ENCODE measurements at places on chromosomes 5 and 9. TPM values are rescaled to one million over a fixed set of nuclear protein-coding genes. Genes with fewer than 3 reads are reported as not detected.

The RNF130 gene
- polyA plus RNA-seq = 35.4 TPM

The MZB1 gene
- 0.45 TPM for polyA plus RNA-seq

The COL27A1 gene
- polyA plus RNA-seq = 28.0 TPM

The MARCOL gene
- polyA plus RNA-seq = not detected

The SKIC3 gene
- polyA plus RNA-seq = 51.3 TPM

The GRAMD2B gene
- polyA plus RNA-seq = 8.2 TPM

The C9orf43 gene
- 0.24 TPM for polyA plus RNA-seq

The NR5A1 gene
- not detected for polyA plus RNA-seq

The LTC4S gene
- 3.2 TPM for polyA plus RNA-seq

GRCh38 chr5:35003018-35003957, 44.5 kb downstream of the AGXT2 start:
- peaks cover 7% of the 10 kb centered on the region for H3K27me3 ChIP-seq
- DNase-seq = peak; percentile 53
- no peaks in the 10 kb centered on the region for H3K36me3 ChIP-seq
- no peak overlapping the region for H3K4me3 ChIP-seq
- no peak overlapping the region for H3K27ac ChIP-seq

GRCh38 chr5:135386886-135387628, 12.0 kb downstream of the MACROH2A1 start:
- H3K36me3 ChIP-seq = peaks cover 74% of the 10 kb centered on the region
- no peaks in the 10 kb centered on the region for H3K27me3 ChIP-seq
- DNase-seq = peak; percentile 89

- H3K36me3 ChIP-seq = no peaks in the 10 kb centered on the region
- H3K4me1 ChIP-seq = no peaks in the 10 kb centered on the region
- no peak overlapping the region for H3K27ac ChIP-seq
- H3K27me3 ChIP-seq = no peaks in the 10 kb centered on the region
- DNase-seq = no peak
These were observed 444.0 kb upstream of the PTGER4 start for GRCh38 chr5:40235471-40236400.

GRCh38 chr9:89010056-89010455, 18.8 kb downstream of the S1PR3 start:
- no peak overlapping the region for H3K27ac ChIP-seq
- peaks cover 3% of the 10 kb centered on the region for H3K36me3 ChIP-seq
- DNase-seq = no peak
- H3K4me1 ChIP-seq = peaks cover 6% of the 10 kb centered on the region

GRCh38 chr9:116484492-116485061, 202.5 kb upstream of the TRIM32 start:
- peaks cover 15% of the 10 kb centered on the region for H3K4me1 ChIP-seq
- H3K36me3 ChIP-seq = no peaks in the 10 kb centered on the region
- H3K27ac ChIP-seq = no peak overlapping the region

GRCh38 chr5:162202285-162202880, 134.8 kb downstream of the GABRG2 start:
- H3K4me1 ChIP-seq = no peaks in the 10 kb centered on the region
- H3K4me3 ChIP-seq = no peak overlapping the region
- DNase-seq = no peak
- no peaks in the 10 kb centered on the region for H3K27me3 ChIP-seq
- no peaks in the 10 kb centered on the region for H3K36me3 ChIP-seq

DNA sequence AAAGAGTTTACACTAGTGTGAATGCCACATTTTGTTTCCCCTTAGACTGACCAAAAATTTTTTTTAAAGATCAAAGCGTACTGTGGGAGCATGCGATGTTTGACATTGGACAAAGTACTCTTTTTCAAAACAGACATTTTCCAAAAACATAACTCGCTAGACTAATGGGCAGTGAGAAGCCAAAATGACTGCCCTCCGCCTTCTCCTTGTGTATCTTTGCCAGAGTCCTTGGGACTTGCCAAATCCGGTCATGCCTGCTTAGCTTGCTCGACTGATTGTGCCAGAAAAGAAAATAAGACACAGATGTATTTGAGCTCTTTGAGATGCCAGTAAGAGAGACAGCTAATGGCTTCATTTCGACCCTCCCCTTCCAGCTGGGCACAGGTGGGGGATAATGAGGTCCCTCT, 157.5 kb downstream of the MAPKAP1 start:
- no peak overlapping the region for H3K4me3 ChIP-seq
- peak overlapping the region; percentile 72 for H3K27ac ChIP-seq
- H3K27me3 ChIP-seq = no peaks in the 10 kb centered on the region
- peaks cover 28% of the 10 kb centered on the region for H3K4me1 ChIP-seq
- peaks cover 4% of the 10 kb centered on the region for H3K36me3 ChIP-seq

DNA sequence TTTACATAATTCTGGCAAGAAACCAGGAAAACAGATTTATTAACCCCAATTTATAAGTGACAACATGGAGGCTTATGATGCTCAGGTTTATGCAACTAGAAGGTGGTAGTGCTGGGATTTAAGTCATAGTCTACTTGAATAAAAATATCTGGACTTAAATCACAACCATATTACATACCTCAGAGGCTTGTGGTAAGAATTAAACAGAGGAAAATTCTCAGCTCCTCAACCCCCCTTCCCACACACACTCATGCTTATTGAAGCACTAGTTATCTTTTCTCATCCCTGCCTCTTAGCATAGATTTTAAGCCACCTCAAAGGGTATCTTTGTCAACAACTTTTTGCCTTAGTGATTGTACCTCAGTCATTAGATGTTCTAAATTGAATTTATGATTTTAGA, 731.0 kb downstream of the PRELID2 start:
- no peaks in the 10 kb centered on the region for H3K36me3 ChIP-seq
- H3K4me3 ChIP-seq = no peak overlapping the region
- no peak for DNase-seq
- no peaks in the 10 kb centered on the region for H3K27me3 ChIP-seq

GRCh38 chr5:20300110-20300509, 312.1 kb upstream of the CDH18 start:
- H3K27ac ChIP-seq = no peak overlapping the region
- H3K4me1 ChIP-seq = no peaks in the 10 kb centered on the region
- no peaks in the 10 kb centered on the region for H3K27me3 ChIP-seq
- DNase-seq = peak; percentile 30
- H3K4me3 ChIP-seq = no peak overlapping the region
- H3K36me3 ChIP-seq = no peaks in the 10 kb centered on the region

DNA sequence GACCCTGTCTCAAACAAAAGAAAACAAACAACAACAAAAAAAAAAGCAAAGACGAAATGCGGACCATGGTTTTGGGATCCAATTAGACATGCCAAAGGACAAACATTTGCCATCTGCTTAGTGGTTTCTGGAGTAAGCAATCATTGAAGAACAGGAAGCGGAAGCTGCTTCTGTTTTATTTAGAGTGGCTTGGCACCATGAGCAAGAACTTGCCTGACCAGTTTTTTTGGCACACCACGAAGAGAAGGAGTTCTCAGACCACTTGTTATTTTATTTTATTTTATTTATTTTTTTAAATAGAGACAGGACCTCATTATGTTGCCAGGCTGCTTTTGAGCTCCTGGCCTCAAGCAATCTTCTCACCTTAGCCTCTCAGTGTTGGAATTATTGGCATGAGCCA, 17.0 kb downstream of the BTF3 start:
- DNase-seq = no peak
- no peak overlapping the region for H3K4me3 ChIP-seq
- H3K36me3 ChIP-seq = no peaks in the 10 kb centered on the region
- no peaks in the 10 kb centered on the region for H3K27me3 ChIP-seq
- no peak overlapping the region for H3K27ac ChIP-seq

DNA sequence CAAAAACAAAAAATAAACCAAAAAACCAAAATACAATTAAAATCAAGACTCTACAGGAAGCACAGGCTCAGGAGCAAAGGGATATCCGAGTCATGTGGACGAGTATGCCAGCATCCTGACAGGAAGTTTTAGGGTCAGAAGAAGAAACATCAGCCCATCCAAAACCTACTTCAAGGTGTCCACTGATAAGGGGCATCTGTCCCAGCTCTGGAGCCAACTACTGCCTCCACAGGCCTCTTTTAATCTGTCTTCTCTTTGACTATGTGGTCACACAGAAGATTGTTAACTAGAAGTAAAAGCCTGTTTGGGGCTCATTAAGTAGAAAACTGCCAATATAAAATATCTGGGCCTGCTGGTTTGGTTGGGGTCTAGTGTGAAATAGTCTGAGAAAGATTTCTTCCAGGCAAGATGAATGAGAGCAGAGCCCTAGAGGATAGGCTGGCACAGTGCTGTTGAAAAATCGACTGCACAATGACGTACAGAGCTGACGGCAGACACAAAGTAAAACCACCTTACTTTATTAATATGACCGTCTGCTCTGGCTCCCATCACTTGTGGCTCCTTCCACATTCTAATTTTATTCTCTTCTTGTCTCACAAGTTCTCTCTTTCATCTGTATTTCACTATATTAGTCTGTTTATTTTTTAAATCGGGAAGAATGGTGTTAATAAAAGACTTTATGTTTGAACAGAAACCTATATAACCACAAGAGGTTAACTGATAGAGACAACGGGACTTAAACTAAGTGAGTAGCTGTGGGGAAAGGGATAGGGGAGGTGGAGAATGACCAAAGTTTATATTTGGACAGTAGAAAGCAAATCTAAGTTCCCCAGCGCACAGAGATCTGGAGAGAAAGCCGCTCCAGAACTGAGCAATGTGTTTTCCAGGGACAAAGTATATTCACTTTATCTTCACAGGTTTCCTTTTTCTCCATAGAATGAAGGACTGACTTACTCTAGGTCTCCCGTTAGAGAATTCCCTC, 22.9 kb upstream of the MSH3 start:
- H3K36me3 ChIP-seq = peaks cover 11% of the 10 kb centered on the region
- H3K27me3 ChIP-seq = no peaks in the 10 kb centered on the region
- no peaks in the 10 kb centered on the region for H3K4me1 ChIP-seq
- H3K4me3 ChIP-seq = no peak overlapping the region
- H3K27ac ChIP-seq = no peak overlapping the region

DNA sequence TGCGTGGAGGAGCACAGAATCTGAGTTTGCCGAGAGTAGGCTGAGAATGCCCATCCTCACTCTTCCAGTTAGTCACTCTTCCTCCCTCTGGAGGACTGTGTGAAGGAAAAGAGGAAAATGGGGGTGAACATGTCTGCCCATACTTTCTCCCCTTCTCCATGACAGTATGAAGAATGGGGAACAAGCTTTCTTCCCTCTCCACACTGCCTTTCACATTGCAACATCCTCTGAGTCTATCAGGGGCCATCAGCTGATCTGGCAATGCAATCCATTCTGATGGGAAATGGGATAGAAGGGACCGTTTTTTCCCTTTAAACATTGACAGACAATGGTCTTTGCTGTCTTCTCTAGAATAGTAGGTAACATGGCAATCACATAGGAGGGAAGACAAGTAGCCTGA, 56.8 kb downstream of the UGCG start:
- DNase-seq = no peak
- no peaks in the 10 kb centered on the region for H3K27me3 ChIP-seq
- no peak overlapping the region for H3K27ac ChIP-seq
- peaks cover 10% of the 10 kb centered on the region for H3K4me1 ChIP-seq

GRCh38 chr9:135602789-135603481, 36.4 kb downstream of the GLT6D1 start:
- peaks cover 3% of the 10 kb centered on the region for H3K4me1 ChIP-seq
- H3K4me3 ChIP-seq = no peak overlapping the region

DNA sequence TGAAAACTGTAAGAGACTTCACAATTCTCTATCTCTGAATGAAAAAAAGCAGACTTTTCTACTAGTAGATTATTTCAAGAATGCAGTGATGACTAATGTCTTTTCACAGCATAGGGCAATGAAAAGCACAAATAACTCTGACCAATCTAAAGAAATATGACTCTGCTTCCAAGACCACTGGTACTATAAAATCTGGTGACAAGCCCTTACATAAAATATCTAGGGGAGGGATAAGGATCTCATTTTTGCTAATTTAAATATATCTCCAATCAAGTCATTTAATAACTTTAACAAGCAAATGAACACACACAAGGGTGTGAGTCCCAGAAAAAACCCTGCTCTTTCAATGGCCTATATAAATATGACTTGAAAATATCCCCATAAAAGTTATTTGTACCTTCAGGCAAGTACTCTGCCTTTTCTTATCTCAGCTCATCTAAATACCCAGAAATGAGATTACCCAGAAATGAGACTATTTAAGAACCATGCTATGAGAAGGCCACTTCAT, 105.2 kb downstream of the GNAQ start:
- no peaks in the 10 kb centered on the region for H3K27me3 ChIP-seq
- no peak overlapping the region for H3K4me3 ChIP-seq
- no peaks in the 10 kb centered on the region for H3K36me3 ChIP-seq
- H3K4me1 ChIP-seq = no peaks in the 10 kb centered on the region
- no peak overlapping the region for H3K27ac ChIP-seq

- H3K27ac ChIP-seq = no peak overlapping the region
- H3K4me3 ChIP-seq = no peak overlapping the region
- DNase-seq = no peak
- H3K36me3 ChIP-seq = no peaks in the 10 kb centered on the region
- no peaks in the 10 kb centered on the region for H3K27me3 ChIP-seq
- H3K4me1 ChIP-seq = no peaks in the 10 kb centered on the region
These were observed 7.4 kb downstream of the OTULINL start for GRCh38 chr5:14588758-14589543.

GRCh38 chr5:96408210-96408777, 24.8 kb downstream of the PCSK1 start:
- H3K4me3 ChIP-seq = no peak overlapping the region
- H3K27me3 ChIP-seq = no peaks in the 10 kb centered on the region
- H3K4me1 ChIP-seq = no peaks in the 10 kb centered on the region
- no peak for DNase-seq

- DNase-seq = no peak
- H3K4me3 ChIP-seq = peak overlapping the region; percentile 34
- peaks cover 95% of the 10 kb centered on the region for H3K27me3 ChIP-seq
- no peak overlapping the region for H3K27ac ChIP-seq
- no peaks in the 10 kb centered on the region for H3K36me3 ChIP-seq
These were observed 4.2 kb downstream of the BARX1 start for GRCh38 chr9:93950619-93951601.

DNA sequence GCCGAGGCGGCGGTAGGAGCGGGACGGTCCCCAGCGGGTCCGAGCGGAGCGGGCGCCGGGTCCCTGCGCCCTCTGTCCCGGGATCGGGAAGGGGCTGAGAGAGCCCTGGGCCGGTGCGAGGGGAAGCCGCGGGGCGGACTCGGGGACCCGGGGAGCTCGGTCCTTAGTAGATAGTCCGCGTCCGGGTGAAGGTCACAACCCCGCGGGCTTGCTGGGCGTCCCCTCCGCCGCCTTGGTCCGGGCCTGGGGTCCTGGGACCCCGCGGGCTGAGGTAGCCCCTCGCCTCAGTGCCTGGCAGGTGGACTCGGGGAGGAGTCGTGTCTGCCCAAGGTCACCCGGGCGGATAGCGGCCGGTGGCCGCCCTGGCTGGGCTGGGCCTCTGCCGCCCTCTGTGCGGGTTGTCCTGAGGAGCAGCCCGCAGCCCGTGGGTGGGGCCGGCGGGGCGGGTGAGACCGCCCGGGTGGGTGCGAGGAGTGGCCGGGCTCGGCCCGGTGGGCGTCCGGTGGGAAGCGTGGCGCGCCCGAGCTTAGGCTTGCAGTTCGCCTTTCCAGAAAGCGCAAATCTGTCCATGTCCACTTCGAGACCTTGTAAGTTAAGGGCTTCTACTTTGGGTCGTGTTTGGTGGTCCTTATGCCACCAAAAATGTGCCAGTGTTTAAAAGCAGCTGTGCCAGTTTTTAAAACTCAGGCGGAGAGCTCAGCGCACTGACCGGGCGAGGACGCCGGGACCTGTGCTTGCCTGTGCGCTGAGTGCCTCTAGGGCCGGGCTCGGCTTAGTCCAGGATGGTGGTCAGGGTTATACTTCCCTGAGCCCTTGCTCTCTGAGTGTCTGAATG, 554 bp downstream of the SDHA start:
- peak overlapping the region; percentile 78 for H3K27ac ChIP-seq
- H3K4me1 ChIP-seq = peaks cover 7% of the 10 kb centered on the region
